ENCODE measurements at places on chromosomes 5 and 9. TPM values are rescaled to one million over a fixed set of nuclear protein-coding genes. Genes with fewer than 3 reads are reported as not detected.

DNA sequence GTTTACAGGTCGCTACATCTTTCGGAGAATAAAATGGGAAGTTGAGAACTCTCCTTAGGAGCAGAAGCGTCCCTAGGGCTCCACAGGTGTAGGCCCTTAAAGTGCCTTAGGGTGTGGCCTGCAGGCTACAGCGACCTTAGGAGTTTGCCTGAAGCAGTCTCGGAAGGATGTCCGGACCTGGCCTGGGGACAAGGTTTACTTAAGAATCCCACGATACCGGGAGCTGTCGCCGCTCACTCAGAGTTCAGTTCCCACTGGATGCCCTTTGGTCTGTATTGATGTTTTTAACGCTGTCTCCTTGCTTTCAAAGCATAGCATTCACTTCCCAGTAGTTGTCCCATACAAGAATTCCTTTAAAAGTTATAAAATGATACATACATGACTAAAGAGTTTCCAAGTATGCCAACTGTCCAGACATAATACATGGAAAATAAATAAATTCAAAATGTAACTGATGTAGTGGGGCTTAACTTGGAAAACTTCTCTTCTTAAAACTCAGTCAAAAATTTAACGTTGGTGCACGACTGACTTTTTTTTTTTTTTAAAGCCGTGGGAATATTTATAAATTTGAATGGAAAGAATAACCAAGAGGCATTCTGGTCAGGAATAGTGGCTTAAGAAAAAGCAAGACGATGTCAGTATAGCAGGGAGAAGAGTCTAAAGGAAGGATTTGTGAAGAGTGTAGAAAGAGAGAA, 848 bp downstream of the RAD50 start:
- peak; percentile 39 for DNase-seq

GRCh38 chr5:163941079-163941478, 435.7 kb downstream of the MAT2B start:
- DNase-seq = no peak

- no peak for DNase-seq
Observed at GRCh38 chr9:125965477-125965876, 218.3 kb downstream of the PBX3 start.

DNA sequence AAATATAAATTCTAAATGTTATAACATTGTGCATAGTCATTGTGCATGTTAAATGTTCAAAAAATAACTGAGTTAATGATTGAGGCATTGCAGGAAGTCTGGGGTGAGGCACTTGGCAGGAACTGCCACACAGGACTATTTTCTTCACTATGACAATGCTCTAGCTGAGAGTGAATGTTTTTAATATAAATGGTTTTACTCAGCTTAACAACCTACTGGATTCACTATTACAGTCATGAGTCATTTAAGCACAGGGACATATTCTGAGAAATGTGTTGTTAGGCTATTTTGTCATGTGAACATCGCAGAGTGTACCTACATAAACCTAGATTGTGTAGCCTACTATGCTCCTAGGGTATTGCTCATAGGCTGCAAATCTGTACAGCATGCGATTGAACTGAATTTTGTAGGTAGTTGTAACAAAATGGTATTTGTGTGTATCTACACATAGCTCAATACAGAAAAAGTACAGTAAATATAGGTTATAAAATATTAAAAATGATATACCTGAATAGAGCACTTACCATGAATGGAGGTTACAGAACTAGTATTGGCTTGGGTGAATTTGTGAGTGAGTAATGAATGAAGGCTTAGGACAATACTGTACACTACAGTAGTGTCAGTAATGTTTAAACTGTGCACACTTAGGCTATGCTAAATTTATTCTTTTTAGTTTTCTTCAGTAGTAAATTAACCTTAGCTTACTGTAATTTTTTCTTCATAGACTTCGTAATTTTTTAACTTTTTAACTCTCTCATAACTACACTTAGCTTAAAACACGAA, 346.1 kb upstream of the PTGER4 start:
- peak; percentile 28 for DNase-seq

DNA sequence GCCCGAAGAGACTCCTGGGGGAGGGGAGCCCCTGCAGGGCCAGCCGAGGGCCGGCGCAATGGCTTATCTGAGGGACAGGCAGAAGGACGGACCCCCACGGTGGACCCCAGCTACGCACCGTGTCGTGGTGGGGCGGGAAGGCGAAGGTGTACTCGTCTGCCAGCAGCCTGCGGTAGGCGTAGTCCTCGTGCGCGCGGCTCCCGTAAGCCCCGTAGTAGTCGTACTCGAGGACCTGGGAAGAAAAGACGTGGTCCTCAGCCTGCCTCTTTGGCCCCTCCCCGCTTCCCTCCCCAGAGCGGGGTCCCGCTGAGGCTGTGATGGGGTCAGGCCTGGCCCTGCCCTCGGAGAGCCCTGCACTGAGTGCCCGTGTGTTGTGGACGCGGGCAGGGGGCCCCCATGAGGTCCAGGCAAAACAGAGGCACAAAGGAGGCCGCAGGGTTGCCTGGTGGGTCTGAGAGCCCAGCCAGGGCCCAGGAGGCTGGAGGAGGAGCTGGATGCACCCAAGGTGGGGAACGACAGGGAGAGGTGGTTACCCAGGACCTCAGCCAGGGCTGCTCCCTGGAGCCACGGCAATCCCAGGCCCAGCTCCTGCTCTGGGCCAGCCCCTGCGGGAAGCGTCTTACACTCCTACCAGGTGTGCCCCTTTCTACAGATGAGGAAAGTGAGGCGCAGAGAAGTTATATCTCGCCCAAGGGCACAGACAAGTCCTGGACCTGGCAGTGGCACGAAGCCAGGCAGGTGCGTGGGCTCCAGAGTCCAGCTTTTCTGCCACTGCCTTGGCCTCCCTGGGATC, 35.2 kb downstream of the SARDH start:
- no peak for DNase-seq

DNA sequence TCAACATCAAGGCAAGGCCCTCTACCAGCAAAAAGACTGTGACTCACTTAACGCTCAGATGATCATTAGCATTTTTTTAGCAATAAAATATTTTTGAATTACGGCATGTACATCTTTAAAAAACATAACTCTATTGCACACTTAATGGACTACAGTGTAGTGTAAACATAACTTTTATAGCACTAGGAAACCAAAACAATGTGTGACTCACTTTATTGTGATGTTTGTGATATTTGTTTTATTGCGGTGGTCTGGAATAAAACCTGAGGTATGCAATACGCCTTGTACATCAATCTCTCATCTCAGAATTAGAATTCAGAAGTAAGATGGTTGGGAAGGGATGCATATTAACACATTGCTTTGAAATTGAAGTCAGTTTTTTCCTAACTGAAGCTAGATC, 106.9 kb upstream of the PTCH1 start:
- no peak for DNase-seq

The GABRA1 gene
- total RNA-seq = not detected

The IRGM gene
- total RNA-seq = 0.96 TPM

DNA sequence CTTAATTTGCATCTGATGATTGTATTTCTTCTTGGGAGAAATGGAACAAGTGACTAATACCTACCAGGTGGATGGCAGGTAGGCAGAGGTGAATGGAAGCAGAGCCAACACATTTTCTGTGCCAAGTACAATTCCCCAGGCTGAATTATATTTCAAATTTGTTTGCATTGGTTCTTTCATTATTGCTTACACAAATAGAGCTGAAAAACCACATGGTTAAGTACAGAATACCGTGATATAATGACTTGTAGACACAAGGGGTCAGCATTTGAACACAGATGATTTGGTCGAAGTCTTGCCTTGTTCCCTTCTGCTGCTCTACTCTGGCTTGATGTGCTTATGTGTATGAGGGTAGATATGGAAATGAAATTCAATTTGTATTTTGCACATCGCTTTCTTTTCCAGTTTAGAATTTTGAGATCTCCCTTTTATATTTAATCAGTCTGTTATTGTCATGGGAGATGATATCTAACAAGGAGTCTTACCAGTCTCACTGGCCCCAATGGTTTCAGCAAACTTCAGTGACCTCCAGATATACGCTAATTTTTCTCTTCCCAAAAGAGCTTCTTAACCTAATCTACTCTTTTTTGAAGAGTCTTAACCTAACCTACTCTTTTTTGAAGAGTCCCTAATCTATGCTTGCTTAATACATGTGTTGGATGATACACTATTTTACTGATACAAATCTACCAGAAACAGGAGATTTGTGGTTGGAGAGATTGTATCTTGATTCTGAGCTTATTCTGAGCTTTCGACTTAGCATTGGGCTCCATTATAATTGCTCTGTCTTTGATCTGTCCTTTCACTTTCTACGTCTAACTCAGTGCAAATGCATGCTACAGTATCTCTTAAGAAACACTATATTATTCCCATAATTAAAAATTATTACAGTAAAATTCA, 88.1 kb downstream of the PCSK1 start:
- DNase-seq = no peak

DNA sequence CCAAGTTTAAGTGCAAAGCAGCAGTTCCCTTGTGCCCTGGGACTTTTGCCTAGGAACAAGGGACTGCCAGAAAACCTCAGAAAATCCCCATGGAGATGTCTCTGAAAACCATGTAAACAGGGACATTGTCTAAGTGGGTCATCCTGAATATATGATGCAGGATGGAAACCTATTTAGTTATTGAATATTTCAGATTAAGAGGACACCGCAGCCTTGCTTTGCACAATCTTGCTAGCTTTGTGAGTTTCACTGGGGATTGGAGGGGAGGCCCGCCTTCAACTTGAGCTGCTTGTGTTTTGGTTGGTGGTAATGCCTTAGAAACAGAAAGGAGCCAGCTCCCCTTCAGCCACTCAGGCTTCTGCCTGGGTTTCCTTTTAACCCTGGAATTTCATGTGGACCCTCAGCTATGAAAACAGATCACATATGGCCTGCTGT, 112.8 kb downstream of the C9orf152 start:
- DNase-seq = no peak

The PCDHGA3 gene
- total RNA-seq = not detected

GRCh38 chr5:14870337-14871213, 1.0 kb downstream of the ANKH start:
- peak; percentile 64 for DNase-seq

DNA sequence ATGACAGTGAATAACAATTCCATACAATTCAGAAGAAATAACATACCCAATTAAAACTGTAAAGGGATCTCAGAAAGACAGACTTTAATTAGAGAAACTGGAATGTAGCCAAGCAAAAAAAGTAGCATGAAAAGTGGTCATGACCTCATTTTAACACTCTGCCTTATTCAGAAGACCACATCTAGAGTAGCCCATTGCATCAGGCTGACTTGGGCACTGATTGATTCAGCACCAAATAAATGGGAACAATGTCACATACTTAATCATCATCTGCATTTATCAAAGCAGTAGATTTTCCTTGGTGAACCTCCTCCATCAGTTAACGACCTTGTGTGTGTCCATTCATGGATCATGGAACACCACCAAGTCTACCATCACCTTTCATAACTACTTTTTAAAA, 992.1 kb downstream of the NR2F1-AS1 start:
- no peak for DNase-seq

GRCh38 chr5:161094411-161094810, 242.4 kb upstream of the ATP10B start:
- no peak for DNase-seq

The CD14 gene
- 0.23 TPM for total RNA-seq

The TAL2 gene
- total RNA-seq = not detected

The ALDOB gene
- not detected for total RNA-seq

The NUTM2G gene
- not detected for total RNA-seq

DNA sequence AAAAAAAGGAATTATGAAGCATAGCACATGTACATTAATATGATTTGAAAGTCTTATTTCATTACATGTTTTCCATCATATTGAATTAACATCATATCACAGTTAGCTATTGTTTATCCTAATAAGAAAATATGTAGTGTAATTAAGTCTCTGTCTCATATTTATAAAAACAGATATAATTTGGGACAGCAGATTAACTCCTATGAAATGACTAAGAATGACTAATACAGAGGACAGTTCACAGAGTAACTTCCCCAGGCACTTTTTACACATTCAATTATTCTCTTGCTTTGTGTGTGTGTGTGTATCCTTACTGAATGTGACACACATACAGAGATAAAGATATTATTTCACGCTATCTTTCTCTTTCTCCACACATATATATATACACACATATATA, 2400.9 kb upstream of the C9orf72 start:
- DNase-seq = no peak

GRCh38 chr9:33837138-33837537, 20.2 kb downstream of the UBE2R2 start:
- no peak for DNase-seq

- DNase-seq = no peak
Observed at GRCh38 chr9:76699971-76700370, 64.3 kb upstream of the PCA3 start.

The IL11RA gene
- 51.5 TPM for total RNA-seq

The TRPM3 gene
- not detected for total RNA-seq
